ENCODE measurements at places on chromosomes 16 and 17.

DNA sequence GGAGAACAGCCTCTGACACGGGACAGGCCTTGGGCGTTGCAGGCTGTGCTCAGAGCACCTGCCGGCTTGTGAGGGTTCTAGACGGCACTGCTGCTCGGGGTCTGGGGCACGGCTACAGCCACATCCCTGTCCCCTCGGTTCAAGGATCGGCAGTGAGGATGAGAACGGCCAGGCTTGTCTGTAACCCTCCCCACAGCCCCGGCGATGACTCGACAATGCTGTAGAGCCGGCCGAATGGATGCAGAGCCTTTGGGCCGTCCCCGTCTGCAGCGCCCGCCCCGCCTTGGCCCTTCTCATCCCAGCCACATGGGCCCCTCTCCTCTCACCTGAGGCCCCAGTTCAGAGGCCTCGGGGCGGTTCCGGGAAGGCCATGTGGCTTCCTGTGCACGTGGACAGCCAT lies 49.0 kb upstream of the METRNL start:
- no peak for DNase-seq

DNA sequence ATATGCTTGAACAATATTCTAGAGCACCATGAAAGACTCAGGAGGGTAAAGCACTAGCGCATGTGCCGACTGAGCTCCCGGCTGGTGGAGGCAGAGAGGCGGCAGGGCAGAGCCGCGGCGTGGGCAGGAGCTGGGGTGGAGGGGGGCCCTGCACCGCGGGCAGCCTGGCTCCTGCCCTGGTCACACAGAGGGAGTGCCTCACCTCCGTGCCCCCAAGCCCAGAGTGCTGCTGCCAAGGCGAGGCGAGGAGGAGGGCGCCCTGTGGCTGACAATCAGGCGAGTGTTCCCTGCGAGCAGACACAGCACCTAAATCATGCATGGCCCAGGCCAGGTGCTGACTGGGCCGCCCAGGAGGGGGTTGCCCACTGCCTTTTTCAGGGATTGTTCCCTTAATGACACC lies 105.8 kb upstream of the TNRC6C start:
- DNase-seq: no peak

- no peak for DNase-seq
Observed at GRCh38 chr17:56867948-56868376, 34.0 kb downstream of the DGKE start.

DNA sequence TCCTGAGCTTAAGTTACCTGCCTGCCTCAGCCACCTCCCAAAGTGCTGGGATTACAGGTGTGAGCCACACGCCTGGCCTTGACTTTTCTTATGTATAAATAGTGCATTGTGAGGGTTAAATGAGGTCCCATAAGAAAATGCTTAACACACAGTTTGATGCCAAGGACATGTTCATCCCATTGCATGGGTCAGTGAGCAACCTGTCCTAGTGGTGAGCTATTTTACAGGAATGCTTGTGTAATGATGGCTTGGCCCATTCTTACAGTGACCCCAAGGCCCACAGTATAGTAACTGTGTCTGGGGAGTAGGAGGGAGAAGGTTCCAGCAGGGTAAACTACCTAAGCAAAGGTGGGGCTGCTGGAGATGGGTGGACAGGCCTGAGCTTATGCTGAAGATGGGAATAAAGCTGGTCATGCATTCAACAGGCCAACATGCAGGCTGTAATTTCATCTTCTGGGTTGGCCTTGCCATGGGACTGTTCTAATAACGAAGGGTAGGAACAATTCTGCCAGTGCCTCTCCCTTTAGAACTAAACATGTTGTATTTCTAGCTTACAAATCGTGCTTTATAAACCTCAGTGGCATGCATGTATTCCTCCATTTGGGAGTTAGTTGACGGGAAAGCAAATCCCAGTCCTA lies 6.2 kb downstream of the ACSF2 start:
- DNase-seq: no peak

- no peak for DNase-seq
Observed at GRCh38 chr17:33079201-33079600, 87.6 kb downstream of the SPACA3 start.

- DNase-seq: no peak
Observed at GRCh38 chr16:11992008-11992584, 15.6 kb downstream of the SNX29 start.

GRCh38 chr16:85199069-85199725 lies 86.9 kb upstream of the CIBAR2 start:
- no peak for DNase-seq

DNA sequence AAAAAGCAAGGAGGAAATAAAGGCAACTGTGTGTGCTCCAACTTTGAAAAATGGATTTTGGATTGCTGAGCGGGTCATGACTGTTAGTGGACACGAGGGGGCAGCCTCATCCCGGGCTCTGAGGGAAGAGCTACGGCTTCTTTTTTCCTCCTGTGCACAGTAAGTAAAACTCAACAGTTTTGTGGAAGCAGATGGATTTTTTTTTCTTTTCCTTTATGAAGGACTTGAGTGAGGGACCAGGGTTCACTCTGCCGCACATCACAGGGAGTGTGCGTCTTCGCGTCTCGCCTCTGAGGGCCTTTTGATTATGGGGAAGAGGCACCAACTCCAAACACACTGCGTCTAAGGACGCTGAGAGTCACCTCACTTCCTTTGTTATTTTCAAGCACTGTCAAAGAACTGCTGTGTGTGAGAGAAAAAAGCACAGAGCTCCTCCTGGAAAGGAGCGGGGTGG lies 80.3 kb upstream of the GOT2 start:
- no peak for DNase-seq

DNA sequence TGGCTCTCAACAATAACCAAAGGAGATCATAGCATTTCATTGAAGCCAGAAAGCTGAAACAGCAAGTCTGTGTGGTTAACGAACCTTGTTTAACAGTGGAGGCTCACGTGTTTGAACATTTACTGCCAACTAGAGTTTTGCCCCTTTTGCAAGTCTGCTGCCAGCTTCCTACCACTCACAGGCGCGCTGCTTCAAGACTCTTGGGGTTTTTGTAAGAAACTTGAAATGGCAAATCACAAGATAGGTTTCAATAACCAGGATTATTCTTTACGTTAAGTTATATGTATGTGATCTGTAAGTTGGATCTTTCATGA lies 1.2 kb downstream of the SNTB2 start:
- DNase-seq: peak; percentile 38

- no peak for DNase-seq
Observed at GRCh38 chr16:26120729-26121128, 429.0 kb downstream of the HS3ST4 start.

GRCh38 chr17:68601565-68602288 lies 560 bp upstream of the FAM20A start:
- DNase-seq: no peak

DNA sequence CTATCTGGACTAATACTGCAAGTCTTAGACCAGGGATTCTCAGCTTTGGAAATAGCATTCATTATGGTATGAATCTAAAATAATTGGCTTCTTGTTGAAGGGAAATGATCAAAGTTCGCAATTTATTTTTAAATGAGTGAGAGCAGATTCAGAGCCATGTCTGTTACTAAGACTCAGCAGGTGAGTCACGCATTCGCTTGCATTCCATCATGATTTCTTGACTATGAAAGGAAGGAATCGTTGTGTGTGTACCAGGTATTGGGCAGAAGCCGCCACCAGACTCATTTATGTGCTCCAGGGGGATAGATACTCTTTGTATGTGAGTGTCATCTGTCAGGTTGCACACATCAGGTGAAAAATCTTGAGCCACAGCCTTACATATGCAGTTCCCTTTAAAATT lies 10.8 kb downstream of the GSG1L2 start:
- no peak for DNase-seq

- no peak for DNase-seq
Observed at GRCh38 chr17:37490638-37491614, 1.2 kb downstream of the DUSP14 start.

DNA sequence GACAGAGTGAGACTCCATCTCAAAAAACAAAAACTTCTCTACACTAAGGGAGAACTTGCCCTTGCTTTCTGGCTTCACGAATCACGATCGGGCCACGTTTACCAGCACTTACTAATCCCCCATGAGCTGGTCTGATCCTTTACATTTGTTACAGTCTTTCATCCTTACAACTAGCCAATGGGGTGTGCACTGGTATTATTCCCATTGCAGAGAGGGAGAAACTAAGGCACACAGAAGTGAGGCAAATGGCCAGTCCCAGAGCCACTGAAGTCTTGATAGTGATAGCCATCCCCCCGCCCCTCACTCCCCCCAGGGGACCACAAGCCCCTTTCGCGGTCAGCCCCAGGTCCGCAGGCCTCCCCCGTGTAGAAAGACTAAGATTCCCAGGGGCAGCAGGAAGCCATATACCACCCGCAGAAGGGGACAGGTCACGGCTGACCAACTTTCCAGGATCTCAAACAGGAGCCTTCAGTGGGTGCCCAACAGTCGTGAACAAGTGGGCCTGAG lies 868 bp downstream of the NATD1 start:
- no peak for DNase-seq

- no peak for DNase-seq
Observed at GRCh38 chr17:32671896-32672295, 185.1 kb downstream of the CDK5R1 start.

- DNase-seq: no peak
Observed at GRCh38 chr17:50687200-50688066, 20.3 kb downstream of the ANKRD40 start.

DNA sequence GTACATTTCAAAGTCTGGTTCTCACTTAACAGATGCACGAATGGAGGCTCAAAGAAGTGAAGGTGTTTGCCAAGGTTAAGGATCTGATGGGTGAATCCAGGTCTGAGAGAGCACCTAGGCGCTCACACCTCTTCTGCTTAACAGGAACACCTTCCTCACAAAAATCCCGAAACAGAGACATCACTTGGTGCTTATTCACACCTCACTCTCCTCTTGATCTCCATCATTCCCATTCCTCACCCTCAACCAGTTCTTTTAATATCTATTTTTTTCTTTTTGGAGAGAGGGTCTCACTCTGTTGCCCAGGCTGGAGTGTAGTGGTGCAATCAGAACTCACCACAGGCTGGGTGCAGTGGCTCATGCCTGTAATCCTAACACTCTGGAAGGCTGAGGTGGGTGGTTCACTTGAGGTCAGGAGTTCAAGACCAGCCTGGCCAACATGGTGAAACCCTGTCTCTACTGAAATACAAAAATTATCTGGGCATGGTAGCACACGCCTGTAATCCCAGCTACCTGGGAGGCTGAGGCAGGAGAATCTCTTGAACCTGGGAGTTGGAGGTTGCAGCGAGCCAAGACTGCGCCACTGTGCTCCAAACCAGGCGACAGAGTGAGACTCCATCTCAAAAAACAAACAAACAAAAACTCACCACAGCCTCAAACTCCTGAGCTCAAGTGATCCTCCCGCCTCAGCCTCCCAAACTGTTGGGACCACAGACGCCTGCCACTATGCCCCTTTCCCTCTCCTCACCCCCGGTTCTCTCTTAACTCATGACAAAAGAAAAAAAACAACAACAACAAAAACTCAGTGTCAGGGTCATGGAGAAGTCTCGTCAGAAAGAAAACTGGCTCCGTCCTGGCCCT lies 15.1 kb downstream of the CRYM start:
- DNase-seq: no peak

GRCh38 chr17:30113213-30113612 lies 3.4 kb upstream of the NSRP1 start:
- DNase-seq: no peak

DNA sequence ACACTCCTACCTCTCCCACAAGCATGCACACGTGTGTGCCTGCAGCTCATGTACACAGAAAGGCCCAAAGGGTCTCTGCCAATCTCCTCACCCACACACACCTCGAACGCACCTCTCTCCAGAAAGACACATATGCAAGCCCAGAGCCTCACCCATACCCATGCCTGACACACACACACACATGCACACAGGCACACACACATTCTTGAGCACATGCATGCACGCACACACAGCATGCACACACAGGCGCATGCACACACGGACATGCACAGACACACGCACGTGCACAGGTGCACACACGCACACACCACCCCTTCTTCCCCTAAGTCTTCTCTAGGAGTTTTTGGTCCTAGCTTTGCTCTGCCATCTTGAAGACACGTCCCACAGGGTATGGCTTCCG lies 48.7 kb upstream of the CACNG4 start:
- no peak for DNase-seq

- DNase-seq: peak; percentile 31
Observed at GRCh38 chr17:37490022-37490587, 414 bp downstream of the DUSP14 start.

DNA sequence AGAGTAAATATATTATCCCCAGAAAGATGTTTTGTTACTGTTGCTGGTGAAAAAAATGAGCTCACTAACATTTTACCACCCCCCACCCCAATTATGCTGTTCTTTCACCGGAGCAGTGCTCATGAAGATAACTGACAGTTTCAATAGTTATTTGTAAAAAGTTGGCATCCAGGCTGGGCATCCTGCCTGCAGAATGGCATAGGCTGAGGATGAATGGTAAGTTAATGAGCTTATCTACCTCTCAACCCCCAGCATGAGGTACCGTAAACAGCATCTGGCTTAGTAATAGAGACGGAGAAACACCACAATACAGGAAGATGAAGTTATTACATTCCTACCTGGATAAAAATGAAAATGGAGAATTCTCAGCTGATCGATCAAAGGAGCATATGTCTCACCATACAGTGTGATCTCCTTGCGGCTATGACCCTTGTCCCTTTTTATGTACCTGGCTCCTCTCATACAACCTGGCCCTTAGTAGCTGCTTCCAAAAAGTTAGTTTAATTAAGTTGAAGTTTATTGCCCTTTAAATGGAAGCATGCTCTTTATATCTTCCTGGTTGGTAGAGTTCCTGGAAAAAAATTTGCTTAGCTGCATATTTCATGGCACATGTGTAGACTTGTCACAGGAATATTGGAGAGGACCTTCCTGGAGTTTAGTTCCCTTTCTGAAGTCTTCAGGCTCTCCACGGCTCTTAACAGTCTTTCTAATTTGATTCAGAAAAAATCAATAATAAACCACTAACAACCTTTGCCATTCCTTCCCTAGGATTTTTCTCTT lies 61.2 kb upstream of the MPHOSPH6 start:
- no peak for DNase-seq

DNA sequence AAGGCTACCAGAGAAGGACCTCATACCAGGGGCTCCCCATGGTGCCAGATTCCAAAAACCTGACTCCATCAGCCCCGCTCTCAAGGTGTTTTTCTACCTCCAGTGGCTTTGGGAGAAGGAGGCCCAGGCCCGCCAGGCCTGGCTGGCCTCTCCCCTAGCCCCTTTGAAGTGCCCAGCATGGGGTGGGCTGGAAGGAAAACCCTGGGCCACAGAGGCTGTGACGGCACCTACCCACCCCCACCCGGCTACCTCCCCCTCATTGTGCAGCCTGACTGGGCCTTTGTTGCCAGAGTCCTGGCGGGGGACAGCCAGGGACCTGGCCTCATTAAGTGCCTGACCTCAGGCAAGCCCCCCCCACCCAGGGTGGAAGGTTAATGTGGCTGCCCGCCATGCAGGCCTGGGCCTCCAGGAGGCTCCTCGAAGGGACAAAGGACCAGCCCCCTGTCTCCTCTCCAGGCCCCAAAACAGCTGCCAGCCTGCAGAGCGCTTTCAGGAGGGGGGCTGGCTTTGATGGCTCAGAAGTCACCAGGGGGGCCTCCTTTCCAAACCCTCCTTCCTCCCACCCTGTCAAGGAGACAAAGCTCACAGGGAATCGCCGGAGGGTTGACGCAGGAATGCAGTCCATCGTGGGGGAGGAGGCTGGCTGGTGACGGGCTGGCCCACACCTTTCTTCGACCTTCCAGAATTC lies 159.4 kb downstream of the ZNF423 start:
- DNase-seq: no peak

- peak; percentile 74 for DNase-seq
Observed at GRCh38 chr17:81733507-81734404, 21.7 kb downstream of the SLC25A10 start.
